NCI-H526 (cell line): ENCODE measurements at places on chromosomes 13 and 19.
A peak's percentile ranks its signal among the peaks of the same experiment; 100 is the strongest.

DNA sequence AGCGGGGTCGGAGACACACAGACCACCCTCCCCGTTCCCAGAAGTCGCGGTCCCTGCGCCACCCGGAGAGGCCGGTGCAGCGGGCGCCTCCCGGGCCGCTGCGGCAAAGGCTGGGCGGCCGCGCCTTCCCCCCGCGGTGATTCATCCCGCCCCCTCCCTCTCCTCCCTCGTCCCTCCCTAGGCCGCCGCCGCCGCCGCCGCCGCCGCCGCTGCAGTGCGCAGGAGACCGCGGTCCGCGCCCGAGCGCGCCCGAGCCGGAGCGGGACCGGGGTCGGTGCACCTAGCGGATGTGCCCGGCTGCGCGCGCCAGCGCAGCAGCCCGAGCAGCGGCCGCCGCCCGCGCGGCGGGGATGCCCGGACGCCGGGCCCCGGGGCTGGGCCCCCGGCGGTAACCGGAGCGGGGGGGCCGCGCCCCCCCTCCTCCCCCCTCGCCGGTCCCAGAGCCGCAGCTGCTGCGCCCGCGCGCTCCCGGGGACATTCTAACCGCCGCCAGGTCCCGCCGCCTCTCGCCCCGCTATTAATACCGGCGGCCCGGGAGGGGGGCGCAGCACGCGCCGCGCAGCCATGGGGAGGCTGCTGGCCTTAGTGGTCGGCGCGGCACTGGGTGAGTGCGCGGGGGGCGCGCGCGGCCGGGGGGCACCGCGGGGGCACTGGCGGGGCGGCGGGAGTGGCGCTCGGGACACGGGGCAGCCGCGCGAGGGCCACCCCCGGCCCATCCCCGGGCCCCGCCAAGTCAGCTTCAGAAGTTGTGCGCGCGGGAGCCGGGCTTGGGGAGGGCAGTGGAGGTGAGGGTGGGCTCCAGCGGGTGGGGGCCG is at the start of gene SCN1B:
TSS of gene SCN1B (plus strand) at position 214 of the 815 bp plus-strand sequence. CDS start at position 565, 351 bp downstream.
- DNase-seq: peak; percentile 83

GRCh38 chr13:30078059-30078458 is 227.6 kb upstream of the UBL3 start:
- peak; percentile 21 for DNase-seq

DNA sequence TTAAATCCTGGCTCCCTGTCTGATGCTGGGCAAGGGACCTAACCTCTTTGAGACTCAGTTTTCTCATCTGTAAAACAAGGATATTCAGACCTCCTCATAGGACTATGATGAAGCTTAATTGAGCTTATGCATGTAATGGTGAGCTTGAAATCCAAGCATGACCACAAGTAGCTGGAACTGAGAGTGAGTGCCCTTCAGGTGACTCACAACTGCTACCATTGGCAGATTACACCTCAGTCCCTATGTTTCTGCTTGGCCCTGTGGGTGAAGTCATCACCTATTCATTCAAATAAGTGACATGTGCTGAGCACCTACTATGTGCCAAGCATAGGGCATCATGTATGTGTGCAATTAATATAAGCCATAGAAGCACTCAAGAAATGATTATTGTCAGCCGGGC is 25.7 kb downstream of the NOVA2 start:
- DNase-seq: no peak

DNA sequence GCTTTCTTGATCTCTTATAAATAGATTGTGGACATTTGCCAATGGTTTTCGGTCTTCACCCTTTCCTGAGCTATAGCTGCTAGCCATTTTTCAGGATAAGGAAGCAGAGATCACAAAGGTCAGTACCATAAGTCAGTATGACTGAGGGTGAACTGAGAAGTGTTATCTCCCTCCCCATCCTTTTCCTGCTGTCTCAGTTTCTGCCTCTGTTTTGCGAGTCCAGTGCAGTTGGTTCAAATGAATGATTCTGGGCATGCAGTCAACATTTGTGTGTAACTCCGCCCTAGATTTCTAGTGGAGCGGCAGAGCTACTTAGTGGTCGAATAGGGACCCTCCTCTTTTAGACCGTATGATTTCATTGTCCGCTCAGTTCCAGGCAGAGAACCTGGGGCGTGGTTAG is 460.8 kb upstream of the ARGLU1 start:
- DNase-seq: no peak

- DNase-seq: no peak
Observed at GRCh38 chr13:27011661-27012060, 159.9 kb downstream of the USP12 start.

DNA sequence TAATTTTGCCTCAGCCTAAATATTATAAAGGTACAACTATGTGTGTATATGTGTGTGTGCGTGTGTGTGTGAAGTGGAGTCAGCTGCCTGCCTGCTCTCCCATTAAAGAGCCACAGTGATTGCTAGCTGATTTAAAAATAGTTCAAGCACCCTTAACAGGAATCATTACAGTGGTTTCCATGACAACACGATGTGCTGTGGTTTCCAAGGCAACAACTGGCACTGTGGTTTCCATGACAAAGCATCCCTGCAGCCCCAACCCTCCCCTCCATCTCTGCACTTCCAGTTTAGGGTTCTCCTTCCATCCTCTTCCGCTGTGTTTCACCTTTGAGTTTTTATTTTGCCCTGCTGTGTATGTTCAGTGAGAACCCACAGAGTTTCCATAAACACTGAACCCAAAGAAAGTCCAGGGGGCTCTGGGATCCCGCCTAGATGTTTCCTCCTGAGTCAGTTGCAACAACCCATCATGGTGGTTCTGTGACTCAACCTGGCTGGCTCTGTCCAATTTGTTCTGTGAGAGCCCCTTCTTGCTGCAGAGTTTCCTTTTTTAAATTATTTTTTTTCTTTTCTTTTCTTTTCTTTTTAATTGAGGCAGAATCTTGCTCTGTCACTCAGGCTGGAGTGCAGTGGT is 7.1 kb upstream of the PNMA8A start:
- DNase-seq: no peak

DNA sequence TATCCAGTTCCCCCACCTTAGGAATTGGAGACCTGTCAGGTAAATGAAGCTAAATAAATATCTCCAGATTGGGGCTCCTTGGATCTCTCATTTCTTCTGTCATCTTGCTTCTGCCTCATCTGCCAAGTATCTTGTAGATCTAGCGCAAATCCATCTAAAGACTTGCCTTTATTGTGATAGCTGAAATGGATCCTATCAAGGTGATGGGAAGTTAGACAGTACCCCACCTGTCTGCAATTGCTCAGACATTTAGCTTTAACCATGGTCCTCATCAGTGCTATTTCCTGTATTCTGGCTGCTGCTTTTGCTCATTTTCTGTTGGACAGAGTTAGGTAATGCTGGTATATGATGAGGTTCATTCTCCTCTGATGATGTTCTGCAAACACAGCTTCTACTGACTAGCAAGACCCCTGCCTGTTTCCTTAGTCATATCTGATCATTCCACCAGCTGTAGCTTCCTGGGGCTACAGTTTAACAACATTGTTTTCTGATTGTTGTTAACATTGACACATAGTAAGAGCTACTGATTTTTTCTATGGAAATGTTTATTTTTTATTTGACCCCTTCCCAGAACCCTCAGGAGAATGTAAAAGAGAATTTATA is 340.0 kb downstream of the DCT start:
- no peak for DNase-seq

GRCh38 chr19:15170345-15170744 is 30.4 kb downstream of the NOTCH3 start:
- no peak for DNase-seq

DNA sequence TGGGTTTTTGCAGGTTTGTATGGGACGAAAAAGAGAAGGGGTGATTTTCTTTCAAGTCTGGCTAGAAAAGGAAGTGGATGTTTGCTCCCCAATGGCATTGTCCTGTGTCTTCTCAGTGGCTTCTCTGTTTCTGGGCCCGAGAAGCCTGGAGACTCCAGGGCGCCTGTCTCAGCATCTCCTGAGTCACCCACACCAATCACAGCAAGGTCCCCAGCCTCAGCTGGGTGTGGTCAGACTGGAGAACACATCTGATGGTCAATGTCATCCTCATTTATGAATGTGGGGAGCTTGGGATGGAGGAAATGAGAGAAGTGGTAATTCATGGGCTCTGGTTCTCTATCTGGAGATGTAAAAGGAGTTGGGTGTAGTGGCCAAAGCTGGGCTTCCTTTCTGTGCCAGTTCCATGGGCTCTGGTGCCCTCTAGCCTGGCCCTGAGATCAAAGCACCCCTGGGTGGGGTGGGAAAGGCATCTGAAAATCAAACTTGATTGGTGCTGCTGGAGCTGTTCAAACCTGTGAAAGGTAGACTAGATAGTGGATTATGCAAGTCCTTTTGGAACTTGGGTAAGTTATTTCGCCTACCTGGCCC is 13.4 kb downstream of the RASL11A start:
- DNase-seq: peak; percentile 33

GRCh38 chr13:27359199-27359821 is 65.1 kb upstream of the GTF3A start:
- peak; percentile 25 for DNase-seq
